ENCODE measurements at places on chromosomes 5 and 9.

DNA sequence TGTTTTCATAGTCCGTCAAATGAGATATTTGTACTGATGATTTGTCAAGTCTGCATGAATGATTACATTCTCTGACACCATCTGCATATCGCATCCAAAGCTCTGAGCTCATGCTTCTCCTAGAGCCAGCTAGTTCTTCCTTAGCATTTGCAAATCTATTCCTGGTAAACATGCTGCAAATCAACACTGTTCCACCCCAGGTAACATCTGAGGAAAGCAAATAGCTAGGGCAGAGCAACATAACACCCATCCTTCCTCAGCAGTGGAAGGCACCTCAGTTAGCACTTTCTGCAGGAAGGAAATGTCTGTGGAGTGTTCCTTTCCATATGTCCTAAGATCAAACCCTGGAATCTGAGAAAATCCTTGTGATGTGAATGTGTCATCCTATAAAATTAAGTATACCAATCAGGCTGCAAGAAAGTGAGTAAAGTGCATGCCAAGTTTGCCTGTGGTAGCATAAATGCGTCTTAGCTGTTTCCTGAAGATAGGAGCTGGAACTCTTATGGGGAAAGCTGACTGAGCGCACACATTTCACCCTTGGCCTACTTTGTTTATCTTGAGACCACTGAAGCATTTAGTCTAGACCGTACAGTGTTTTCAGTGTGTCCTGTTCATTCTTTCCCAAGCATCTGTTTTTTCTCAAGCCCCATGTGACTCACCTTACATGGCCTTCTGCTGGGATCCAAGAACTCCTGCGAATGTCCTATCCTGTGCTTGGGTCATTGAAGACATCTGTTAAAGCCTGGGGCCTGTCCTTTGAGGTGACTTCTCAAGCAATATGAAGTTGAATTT, 50.9 kb upstream of the STARD4 start:
- no peak for DNase-seq

- DNase-seq: no peak
Measured at GRCh38 chr5:166433679-166434078, 1857.8 kb upstream of the WWC1 start.

GRCh38 chr5:143213851-143214363, 189.6 kb downstream of the NR3C1 start:
- no peak for DNase-seq

- no peak for DNase-seq
Measured at GRCh38 chr9:16171911-16172310, 619.1 kb downstream of the CCDC171 start.

DNA sequence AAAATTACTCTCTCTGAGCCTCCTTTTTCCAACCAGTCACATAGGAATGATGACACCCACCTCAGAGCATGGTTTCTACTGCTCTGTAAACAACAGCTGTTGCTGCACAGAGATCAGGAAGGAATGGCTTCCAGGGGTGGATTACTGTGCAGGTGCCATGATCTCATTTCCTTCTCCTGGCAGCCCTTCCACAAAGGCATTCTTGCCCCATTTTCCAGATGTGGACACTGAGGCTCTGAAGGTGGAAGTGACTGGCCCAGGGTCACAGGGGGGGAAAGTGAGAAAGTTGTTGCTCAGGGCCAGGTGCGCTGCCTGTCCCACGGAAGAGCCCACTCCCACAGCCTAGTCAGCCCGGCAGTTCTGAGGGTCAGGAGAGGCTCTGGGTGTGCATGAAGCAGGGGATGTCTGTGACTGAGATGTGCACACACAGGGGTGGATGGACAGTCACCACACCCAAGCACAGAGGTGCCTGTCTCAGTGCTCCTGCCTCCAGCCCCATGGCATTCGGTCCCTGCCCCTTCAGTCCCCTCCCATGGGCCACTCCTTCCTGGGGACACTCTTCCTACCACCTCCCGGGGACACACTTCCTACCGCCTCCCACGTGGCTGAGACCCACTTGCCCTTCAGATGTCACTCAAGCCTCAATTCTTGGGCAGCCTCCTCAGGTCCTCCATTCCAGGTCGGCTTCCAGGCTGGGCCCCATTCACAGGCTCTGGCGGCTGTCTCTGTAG, 17.0 kb downstream of the FGFR4 start:
- no peak for DNase-seq

DNA sequence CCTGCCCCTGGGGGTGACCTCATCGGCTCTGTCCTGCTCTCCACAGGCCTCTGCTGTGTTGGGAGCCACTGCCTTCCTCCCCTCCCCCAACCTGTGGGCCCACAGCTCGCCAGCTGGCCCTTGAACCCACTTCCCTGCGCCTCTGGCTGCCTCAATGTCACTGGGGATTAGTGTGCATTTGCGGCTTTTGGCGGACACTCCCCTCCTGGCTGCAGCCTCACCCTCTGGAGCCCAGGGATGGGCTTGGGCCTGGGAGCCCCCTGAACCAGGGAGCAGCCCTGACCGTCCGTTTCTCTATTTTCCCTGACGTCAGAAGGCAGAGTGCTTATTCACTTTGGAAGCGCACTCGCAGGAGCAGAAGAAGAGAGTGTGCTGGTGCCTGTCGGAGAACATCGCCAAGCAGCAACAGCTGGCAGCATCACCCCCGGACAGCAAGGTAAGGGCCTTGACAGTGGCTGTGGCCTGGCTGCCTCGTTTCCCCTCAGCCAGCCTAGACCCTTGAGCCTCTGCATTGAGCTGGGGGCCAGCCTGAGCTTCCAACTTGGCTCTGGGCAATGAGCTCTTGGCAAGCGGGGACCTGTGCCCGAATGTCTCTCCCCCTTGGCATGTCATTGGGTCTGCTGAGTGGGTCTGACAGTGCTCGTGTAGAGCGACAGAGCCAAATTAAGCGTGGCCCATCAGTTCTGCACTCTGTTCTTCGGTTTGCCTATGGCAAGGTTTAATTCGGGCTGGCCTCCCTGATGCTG, 73.1 kb downstream of the RGS3 start:
- DNase-seq: no peak

DNA sequence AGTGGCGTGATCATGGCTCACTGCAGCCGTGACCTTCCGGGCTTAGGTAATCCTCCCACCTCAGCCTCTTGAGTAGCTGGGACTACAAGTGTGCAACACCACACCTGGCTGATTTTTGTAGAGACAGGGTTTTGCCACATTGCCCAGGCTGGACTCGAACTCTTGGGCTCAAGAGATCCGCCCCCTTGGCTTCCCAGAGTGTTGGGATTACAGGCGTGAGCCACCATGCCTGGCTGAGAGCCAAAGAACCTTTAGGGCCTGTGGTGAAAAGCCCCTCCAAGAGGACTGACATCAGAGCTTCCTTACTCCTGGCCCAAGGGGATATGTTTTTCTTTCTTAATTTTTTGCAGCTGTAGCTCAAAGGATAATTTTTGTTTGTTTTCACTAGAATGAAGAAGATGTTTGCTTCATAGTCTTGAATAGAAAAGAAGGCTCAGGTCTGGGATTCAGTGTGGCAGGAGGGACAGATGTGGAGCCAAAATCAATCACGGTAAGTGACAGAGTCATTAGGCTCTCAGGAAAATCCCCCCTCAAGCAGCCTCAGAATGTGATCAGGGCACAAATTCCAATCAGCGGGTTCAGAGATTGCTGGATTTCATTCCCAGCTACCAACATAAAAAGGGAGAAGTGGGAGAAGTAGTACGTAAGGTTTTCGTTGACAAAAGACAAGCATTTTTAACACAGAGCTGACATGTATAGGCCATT, 77.1 kb downstream of the GOLPH3 start:
- no peak for DNase-seq

- no peak for DNase-seq
Measured at GRCh38 chr5:88761939-88762338, 121.0 kb downstream of the MEF2C start.

DNA sequence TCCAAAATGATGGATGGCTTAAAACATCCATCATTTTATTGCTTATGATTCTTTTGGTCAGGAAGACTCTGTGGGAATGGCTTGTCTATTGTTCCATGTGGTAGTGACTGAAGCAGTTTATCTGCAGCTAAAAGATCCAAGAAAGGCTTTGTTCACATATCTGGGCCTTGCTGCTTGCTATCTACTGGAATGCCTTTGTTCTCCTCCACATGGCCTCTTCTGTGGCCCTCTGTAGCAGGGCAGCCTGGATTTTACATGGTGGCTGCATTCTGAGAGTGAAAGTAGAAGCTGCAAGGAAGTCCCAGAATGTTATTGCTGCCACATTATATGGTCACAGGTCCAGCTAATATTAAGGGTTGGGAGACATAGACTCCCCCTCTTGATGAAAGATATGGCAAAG, 35.1 kb downstream of the DMXL1 start:
- no peak for DNase-seq

DNA sequence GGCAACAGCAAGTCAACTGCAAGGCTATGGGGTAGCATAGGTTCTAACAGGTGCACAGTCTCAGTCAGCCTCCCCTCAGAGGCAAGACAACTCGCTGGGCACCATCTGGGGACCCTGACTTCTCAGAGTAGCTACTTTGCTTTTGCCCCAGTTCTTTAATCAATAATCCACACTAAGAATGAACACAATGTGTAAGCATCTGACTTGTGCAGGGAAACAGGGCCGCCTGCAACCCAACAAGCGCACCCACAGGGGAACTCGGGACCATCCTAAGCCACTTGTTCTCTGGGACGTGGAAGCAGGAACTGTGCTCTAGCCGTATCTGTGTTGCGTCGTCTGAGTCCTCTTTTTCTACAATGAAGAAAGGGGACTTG, 1.9 kb downstream of the MOB3B start:
- no peak for DNase-seq

GRCh38 chr5:39224196-39224761, 4.9 kb upstream of the FYB1 start:
- peak; percentile 53 for DNase-seq

DNA sequence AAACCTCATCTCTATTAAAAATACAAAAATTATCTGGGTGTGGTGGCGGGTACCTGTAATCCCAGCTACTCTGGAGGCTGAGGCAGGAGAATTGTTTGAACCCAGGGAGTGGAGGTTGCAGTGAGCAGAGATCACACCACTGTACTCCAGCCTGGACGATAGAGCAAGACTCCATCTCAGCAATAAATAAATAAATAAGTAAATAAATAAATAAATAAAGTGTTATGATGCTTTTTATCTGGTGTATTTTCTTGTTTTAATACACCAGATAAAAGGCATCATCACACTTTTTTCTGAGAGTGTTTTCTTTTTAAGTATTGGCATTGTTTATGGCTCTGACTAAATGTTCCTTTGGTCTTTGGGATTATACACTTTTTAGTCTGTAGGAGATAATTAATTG, 24.2 kb upstream of the LECT2 start:
- no peak for DNase-seq

DNA sequence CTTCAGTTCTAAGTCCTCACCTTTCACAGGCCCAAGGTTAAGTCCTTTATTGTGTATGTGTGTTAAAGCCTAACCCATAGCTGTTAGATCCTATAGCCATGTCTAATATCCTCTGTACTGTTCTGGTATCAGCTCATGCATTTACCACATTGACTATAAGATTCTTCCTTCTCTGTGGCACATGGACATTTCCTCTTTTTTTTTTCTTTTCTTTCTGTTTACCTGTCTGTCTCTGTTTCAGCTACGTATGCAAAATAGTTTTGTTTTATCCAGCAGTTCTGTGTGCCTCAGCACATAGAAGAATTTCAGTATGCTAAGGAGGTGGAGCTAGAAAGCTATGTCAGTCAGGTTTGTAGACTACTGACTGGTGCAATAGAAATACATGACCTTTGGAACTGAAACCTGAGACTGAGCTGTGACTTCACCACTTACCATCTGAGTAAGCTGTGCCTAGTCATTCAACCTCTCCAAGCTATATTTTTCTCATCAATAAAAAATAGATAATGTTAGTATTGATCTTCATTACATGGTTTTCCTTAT, 155.6 kb upstream of the VLDLR start:
- no peak for DNase-seq

DNA sequence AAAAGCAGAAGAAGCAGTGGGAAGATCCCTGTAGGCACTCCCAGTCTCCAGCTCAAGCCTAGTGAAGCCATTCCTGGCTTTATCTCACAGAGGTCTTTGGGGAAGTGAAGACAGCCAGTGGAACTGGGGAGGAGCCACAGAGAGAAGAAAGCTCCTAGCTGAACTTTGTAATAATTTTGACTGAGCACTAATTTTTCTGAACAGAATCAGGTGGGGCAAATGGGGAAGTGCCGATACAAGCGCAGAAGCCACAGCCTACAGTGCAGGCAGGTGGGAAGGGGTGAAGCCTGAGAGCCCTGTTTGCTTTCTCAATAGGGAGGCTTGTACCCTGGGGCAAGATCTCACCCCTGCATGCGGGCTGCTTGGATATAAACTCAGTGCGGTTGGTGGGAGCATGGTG, 48.4 kb upstream of the SNAPC3 start:
- no peak for DNase-seq

- DNase-seq: no peak
Measured at GRCh38 chr9:70656281-70656680, 241.8 kb upstream of the KLF9 start.

GRCh38 chr9:79335987-79336386, 235.8 kb upstream of the TLE4 start:
- DNase-seq: no peak

- no peak for DNase-seq
Measured at GRCh38 chr5:122967085-122967484, 69.4 kb downstream of the PPIC start.
